ENCODE measurements at places on chromosomes 7 and 10.

DNA sequence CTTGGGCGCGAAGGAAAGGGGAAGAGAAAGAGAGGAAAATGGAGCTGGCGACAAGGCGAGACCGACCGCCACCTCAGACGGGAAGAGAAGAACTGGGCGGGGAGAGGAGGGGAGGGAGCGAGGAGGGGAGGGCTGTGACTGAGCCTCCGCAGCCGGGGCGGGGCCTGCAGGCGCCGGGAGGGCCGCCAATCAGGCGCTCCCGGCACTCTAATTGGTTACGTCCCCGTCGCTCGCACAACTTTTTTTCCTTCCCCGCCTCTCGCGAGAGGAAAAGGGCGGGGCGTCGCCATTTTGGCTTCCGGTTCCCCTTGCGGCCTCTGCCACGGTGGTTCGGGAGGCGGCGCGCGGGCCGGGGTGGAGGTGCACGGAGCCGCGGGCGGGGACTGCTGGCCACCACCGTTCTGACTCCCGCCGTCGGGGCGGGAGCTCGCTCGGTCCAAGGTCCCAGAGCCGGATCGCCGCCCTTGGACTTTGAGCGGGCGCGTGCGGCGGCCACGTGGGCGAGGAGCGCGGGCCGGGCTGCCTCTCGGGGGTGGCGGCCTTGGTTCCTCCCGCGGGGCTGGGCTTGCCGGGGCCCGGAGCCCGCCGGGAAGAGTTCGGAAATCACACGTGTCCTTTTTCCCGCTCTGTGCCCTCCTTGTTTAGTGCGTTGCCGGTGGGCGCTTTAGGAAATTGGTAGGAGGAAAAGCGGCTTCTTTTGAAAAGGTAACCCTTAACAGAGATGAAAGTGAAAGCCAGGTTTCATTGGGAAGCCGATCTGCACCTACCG lies at the start of gene GDI2:
TSS of gene GDI2 (minus strand) at position 94 of the 769 bp plus-strand sequence. CDS start 176 bp downstream, outside the sequence.
- DNase-seq = peak; percentile 82

- no peak for DNase-seq
Measured at GRCh38 chr10:73899423-73899822, 11.5 kb upstream of the PLAU start.

- no peak for DNase-seq
Measured at GRCh38 chr7:105188201-105188600, 174.2 kb downstream of the KMT2E start.

DNA sequence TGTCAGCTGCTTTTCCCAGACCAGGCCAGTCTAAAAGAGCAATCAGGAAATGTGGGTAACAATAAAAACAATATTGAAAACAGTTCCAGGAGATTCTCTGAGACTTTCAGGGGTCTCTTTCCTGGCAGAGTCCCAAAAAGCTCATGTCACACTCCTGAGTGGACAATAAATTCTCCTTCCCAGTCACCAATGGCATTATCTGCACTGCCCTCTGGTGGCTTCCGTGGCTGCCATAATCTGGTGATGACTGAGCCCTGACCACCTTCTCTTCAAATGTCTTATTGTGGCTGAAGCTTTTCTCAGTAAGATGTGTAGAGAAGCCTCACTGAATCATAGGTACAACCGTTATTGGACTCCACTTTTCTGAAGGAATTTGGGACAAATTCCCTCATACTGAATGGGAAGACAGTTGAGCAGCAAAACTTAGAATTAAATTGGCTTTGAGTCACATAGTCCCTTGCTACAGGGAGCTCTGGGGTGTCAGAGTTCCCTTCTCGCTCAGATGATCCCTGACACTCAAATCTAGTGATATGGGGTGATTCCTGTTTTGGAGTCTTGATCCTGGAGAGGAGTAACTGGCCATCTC lies 24.4 kb upstream of the ASAH2 start:
- no peak for DNase-seq

DNA sequence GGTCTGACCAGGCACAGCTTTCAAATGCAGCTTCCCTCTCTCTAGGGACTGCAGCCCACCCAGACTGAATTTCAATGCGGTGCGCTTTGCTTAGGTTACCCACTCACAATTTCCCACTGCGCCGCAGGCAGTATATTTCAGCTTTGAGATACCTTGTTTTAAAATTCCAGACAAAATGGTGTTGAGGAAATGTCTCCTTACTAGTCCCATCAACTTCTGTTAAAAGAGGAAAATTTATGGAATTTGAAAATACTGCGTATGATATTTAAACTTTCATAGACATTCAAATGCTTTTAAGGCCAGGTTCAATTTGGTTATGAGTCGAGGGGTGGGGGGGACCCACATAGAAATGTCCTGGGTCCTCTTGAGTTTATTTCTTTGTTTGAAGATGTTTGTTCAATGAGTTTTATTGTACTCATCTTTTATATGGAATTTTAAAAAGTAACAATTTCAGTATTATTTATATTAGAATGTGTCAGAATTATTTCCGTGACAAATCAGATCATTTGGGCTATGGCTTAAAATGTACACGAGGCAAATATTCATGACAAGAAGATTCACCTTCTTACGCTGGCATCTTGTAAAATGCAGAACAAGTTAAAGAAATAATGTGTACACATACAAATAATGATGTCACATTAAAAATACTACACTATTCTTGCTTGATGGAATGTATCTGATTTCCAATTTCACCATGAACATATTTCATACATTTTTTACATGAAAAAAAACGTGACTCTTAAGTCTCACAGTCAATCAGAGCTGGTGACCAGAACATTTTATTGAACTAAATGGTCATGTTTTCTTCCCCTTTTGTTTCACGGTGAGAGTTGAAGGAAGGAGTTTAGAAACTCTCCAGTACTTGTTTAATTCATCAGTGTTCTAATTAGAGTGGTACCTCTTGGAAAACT lies 1.3 kb downstream of the IKZF1 start:
- DNase-seq = no peak

- no peak for DNase-seq
Measured at GRCh38 chr10:123017421-123018165, 8.8 kb downstream of the ACADSB start.

DNA sequence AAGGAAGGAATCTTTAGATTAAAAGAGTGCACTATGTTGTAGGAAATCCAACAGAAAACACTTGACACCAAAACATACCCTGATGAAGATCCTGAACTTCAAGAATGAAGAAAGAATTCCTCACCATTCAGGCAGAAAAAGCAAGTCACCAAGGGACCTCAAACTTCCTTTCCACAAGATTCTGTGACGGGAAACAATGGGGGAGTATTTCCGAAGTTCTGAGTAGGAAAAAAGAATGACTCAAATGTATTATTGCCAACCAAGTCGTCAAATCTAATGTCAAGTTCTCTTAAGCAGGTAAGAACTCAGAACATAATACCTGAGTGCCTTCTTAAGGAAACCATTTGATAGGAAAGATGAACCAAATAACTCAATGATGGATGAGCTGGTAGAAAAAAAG lies 44.7 kb upstream of the MTURN start:
- DNase-seq = no peak

GRCh38 chr10:3948843-3949242 lies 163.8 kb upstream of the KLF6 start:
- DNase-seq = peak; percentile 71

- no peak for DNase-seq
Measured at GRCh38 chr10:20920061-20920460, 22.9 kb upstream of the NEBL start.

DNA sequence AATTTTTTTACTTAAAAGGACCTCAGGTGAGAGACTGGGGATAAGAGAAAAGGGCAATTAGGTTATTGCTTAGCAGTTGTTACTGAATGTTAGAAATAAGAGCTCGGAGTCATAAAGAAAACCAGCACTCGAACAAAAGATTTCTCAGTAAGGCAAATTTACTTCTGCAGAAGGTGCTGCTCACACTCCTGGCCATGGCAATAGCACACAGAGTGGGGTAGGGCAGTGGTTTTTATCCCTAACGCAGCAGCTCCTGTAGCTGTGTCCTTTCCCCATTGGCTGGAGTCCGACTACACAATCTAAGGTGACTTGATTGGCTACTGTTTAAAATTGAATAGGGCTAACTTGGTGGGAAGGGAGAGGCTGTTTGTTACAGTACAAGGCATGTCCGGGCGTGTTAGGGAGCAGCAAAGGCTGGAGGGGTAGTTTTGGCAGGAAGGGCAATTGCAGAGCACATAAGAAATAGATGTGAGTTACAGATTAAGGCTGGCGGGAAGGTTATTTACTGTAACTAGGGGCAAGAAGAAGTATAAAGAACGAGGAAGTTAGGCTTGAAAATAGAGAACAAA lies 112.1 kb downstream of the AKR1D1 start:
- DNase-seq = no peak

DNA sequence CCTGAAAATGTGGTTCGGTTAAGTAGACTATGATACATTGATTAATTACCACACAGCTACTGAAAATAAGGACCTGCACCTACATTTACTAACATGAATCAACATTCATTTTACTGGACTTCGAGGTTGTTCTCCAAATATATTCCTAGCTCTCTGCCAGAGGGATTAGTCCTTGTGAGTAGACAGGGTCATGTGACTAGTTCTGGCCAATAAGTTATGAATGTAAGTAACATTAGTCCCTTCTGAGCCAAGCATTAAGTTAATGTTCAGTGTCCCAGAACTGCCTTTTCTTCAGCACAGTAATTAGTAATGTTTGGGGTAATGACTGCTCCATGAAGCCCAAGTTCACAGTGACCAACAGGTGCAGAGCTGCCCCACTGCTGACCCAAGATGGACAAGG lies 9.2 kb downstream of the ITIH5 start:
- DNase-seq = no peak

GRCh38 chr7:136122026-136122425 lies 144.9 kb upstream of the MTPN start:
- no peak for DNase-seq

GRCh38 chr10:58180666-58181065 lies 87.0 kb downstream of the IPMK start:
- DNase-seq = no peak

DNA sequence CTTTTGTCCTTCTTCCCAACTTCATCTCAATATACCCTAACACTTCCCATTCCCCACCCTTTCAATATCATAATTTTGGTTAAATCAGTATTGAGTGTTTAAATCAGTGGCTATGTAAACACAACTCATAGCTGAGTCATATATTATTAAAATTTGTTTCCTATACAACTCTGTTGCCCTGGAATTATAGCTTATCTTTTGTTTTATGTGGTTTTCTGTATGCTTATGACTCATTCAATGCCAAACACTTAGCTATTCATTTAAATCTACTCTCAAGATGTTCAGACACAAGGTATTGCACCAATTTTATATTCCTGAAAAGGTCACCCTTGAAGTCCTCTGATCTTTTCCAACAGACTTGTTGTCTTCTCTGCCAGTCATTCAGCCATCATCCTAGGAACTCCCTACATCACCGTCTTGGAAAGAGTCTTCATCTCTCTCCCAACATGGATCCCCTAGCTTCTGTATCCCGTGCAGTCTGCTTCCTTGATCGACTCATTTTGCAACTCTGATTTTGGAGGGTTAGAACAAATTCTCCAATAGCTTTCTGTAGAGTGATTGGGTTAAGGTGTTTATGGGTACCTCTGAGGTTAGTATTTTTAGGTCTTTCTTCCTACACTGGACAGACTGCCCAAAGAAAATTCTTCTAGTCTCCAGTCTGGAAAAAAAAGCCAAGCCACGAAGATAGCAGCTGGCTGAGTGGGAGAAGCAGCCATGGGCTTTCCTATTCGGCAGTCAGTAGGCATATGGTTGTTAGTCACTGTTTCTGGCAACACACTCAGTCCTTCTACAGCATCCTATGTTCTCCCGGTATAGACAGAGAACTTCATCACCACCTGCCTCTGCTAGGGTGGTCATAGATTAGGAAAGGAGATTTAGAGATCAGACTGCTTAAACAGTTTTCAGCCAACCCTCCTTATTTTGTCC lies 102.1 kb downstream of the CRPPA start:
- DNase-seq = no peak

GRCh38 chr7:38831259-38831996 lies 77.6 kb downstream of the VPS41 start:
- no peak for DNase-seq

DNA sequence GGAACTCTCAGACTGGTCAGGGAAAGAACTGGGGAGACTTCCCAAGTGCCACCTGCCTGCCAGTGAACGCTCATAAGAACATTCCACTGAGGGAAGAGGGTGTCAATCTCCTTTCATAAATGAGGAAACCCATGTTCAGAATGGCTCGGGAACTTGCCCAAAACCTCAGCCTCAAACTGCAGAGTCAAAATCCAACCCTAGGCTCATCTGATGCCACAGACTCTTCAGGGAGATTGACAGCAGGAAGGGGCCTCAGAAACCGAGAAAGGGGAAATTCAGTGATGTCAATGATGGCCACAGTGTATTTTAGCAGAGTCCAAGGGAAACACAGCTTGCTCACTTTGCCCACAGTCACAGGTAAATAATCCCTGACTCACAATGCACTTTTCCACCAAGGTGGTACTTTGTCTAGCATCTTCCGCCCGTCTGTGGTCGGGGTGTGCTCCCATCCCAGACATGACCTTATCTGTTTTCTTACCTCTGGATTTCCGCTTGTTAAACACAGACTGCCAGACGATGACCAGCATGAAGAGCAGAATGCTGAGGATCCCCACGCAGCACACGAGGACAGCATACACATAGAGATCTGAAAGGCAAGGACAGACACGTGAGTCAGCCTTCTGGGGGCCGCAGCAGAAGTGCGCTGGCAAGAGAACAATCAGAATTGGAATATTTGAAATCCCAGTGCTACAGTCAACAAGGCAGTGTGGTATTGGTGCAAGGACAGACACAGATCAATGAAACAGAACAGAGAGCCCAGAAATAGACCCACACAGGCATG lies 38.4 kb downstream of the VSTM4 start:
- DNase-seq = no peak

GRCh38 chr7:135195968-135196629 lies 15.2 kb downstream of the WDR91 start:
- DNase-seq = no peak

GRCh38 chr10:61898435-61898778 lies 3.1 kb upstream of the ARID5B start:
- peak; percentile 55 for DNase-seq

DNA sequence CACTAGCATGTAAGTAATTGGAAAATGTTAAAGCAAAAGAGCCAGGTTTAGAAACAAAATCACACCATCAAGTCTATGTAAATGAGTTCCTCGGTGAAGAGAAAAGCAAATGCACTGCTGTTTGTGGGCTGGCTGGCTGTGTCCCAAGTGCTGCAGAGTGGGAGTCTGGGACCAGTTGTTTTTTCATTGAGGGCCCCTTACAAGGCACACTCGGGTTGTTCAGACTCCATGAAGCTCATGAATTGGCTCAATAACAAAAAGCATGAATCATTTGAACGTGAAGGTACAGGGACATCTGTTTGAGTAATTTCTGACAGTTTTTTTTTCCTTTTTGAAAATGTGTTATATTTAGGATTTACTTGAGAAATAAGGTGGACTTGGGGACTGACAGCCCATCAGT lies 28.0 kb downstream of the GRK5 start:
- DNase-seq = no peak

- no peak for DNase-seq
Measured at GRCh38 chr10:28986117-28986792, 302.6 kb upstream of the LYZL1 start.

GRCh38 chr10:126525326-126525725 lies 137.0 kb upstream of the ADAM12 start:
- DNase-seq = no peak

DNA sequence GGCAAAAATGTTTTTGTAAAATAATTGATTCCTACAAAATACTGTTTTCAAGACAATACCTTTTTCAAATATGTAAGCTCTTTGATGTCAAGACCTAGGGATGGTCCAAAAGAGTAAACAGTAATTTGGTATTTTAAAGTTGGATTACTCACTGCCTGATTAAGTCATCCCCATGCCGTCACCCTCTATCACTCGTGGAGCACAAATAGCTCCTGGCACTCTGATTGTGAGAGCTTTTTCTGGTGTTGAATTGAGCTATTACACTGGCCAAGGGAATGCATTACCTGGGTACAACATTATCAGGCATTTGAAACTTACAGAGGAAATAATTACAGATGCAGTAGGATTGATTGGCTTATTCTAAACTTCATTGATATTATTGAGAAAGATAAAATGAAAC lies 231.9 kb upstream of the GRM3 start:
- DNase-seq = no peak
